ENCODE measurements at places on chromosomes 4 and X. TPM values are rescaled to one million over a fixed set of nuclear protein-coding genes. Genes with fewer than 3 reads are reported as not detected.

Gene MAGEA8
- not detected for polyA plus RNA-seq

Gene NDNF
- polyA plus RNA-seq = 1.1 TPM

Gene NPY1R
- 0.42 TPM for polyA plus RNA-seq

Gene GAGE1
- polyA plus RNA-seq = not detected

Gene USP17L25
- polyA plus RNA-seq = not detected

Gene NAP1L3
- polyA plus RNA-seq = 0.08 TPM

Gene SPANXD
- polyA plus RNA-seq = not detected

Gene PCDH11X
- polyA plus RNA-seq = under 0.01 TPM

Gene GAB3
- polyA plus RNA-seq = 0.57 TPM

Gene TRPC5OS
- not detected for polyA plus RNA-seq

Gene FAM184B
- polyA plus RNA-seq = 0.07 TPM

Measured in esophagus (tissue), 2 donors.